ENCODE measurements at places on chromosomes 16 and 17. TPM values are rescaled to one million over a fixed set of nuclear protein-coding genes. Genes with fewer than 3 reads are reported as not detected.

GRCh38 chr17:29591737-29592608 lies 959 bp upstream of the ANKRD13B start:
- DNase-seq: peak; percentile 88

GRCh38 chr17:42107597-42108576 lies 4.6 kb downstream of the DHX58 start:
- peak; percentile 88 for DNase-seq

The PPL gene
- 0.15 TPM for polyA plus RNA-seq

- no peak for DNase-seq
Measured at GRCh38 chr17:13413001-13413400, 188.7 kb downstream of the HS3ST3A1 start.

The GTF3C1 gene
- 19.0 TPM for polyA plus RNA-seq

The PRSS27 gene
- not detected for polyA plus RNA-seq

The SLFN14 gene
- not detected for polyA plus RNA-seq

DNA sequence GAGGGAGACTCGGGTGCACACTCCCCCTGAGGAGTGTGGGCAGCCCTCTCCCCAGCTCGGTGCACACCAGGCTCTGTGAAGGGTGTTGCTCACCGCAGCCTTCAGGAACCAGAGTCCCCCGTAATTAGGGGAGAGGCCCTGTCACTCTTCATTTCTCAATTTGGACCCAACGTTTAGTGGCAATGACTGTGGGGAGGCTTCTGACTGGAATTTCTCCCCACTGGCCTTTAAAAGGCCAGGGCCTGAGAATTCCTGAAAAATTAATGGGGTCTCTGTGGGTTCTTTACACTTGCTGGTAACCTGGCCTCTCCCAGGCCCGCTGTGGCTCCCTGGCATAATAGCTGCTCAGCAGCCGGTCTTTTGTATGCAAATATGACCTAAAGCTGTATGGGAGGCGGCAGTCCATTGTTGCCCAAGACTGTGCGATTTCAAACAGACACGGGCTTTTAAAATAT lies 209.7 kb downstream of the MSI2 start:
- DNase-seq: no peak

- no peak for DNase-seq
Measured at GRCh38 chr17:38672788-38673706, 1.7 kb downstream of the EPOP start.

DNA sequence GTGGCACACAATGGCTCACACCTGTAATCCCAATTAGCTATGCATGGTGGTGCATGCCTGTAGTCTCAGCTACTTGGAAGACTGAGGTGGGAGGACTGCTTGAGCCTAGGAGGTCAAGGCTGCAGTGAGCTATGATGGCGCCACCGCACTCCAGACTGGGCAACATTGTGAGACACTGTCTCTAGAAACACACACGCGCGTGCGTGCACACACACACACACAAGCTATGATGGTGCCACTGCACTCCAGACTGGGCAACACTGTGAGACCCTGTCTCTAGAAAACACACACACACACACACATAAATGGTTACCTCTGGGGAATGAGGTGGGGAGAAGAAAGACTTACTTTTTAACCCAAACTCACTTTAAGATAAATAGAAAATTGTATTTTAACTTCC lies 16.4 kb downstream of the FBXL20 start:
- no peak for DNase-seq

- no peak for DNase-seq
Measured at GRCh38 chr17:33981711-33982601, 273.1 kb upstream of the CCL2 start.

The C1QTNF8 gene
- not detected for polyA plus RNA-seq

DNA sequence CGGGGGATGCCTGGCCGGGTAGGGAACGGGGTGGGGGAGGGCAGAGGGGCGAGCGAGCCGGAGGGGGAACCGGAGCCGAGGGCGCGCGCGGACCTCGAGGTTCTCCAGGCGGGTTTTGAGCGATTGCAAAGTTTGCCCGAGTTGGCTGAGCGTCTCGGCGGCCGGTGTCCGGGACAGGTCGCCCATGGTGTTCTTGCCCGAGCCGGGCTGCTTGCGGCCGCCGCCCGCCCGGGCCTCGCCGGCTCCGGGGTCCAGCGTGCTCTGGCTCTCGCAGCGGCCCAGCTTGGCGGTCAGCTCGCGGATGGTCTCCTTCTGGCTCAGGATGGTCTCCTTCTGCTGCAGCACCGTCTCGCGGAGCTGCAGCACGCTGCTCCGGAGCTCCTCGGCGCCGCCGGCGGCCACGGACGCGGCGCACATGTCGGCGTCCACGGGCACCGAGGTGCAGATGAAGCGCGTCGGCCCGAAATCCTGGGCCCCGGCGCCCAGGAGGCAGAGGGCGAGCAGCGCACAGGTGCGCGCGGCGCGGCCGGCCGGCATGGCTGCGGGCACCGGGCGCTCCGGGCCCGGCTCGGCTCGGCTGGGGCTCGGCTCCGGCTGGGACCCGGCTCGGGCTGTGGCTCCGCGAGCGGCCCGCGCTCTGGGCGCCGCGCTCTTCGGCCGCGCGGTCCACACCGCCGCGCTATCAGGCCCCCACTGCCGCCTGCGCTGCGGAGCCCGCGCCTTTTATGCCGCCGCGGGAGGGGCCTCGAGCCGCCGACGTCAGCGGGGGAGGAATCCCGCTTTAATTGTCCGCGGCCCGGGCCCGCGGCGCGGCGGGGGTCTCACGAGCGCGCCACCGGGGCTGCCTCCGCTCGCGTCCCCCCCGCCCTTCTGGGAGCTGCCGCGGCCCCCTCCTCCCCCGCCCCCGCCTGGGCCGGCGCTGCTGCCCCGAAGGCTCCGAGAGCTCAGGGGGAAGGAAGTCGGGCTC lies at the start of gene NPTX1:
Gene NPTX1 (minus strand): TSS at position 698 of the 967 bp plus-strand sequence. CDS start 161 bp downstream, at position 537.
- DNase-seq: no peak

- no peak for DNase-seq
Measured at GRCh38 chr17:67647482-67647881, 70.3 kb upstream of the NOL11 start.

The PDK2 gene
- polyA plus RNA-seq: 37.2 TPM

DNA sequence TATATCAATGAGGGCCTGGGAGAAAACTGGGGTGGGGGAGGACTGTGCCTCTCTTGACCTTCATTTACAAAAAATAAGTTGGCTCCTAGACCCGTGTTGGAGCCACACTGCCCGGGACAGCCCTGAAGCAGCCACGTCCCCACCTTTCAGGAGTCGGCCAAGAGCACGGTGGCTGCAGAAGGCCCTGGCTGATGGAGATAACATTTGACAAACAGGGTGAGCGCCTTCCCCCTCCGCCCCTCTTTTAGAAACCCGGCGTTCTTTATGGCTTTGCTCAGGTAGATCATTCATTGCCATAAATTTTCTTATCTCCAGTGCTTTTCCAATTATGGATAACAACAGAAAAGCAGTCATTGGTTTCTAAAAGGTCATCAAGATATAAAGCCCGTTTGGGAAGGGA lies 398.1 kb upstream of the TNRC6C start:
- DNase-seq: no peak

- no peak for DNase-seq
Measured at GRCh38 chr17:67364847-67365737, 1.3 kb downstream of the PSMD12 start.

- DNase-seq: no peak
Measured at GRCh38 chr16:89442990-89443726, 47.2 kb downstream of the ANKRD11 start.

- DNase-seq: no peak
Measured at GRCh38 chr17:29240968-29241963, 5.4 kb upstream of the CRYBA1 start.

GRCh38 chr16:65037556-65037955 lies 84.3 kb downstream of the CDH11 start:
- no peak for DNase-seq

GRCh38 chr16:80084614-80085013 lies 456.2 kb upstream of the DYNLRB2 start:
- no peak for DNase-seq

GRCh38 chr17:56675876-56676660 lies 82.6 kb downstream of the NOG start:
- DNase-seq: no peak

The HEATR9 gene
- not detected for polyA plus RNA-seq

DNA sequence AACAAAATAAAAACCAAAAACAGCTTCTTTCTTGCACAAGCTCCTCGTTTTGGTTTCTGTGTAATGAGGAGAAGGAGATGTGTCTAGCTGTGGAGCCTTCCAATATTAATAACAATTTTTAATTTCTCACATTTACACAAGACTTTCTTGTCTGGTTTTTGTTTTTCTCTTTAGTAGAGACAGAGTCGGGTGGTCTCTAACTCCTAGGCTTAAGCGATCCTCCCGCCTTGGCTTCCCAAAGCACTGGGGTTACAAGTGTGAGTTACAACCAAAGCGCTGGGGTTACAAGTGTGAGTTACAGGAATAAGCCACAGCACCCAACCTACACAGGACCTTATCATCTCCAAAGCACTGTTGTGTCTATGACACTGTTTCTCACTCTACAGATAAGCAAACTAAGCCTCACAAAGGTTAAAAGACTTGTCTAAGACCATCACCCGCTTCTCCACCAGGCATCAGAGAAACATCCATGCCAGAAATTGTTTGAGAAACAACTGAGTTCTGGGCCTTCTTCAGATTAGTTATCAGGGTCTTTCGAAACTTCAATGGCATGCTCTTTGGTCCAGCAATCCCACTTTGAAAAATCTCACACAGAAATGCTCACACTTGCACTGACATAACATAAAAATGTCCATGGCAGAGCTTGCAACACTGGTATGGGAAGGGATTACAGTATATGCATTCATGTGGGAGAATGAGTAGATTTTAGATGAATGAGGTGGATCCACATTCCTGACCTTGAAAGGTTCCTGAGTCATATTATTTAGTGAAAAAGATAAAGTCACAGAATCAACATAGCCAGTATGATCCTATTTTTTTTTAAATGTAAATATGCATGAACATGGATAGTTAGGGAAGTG lies 3.9 kb downstream of the ABAT start:
- no peak for DNase-seq

GRCh38 chr16:30010844-30011713 lies at the start of gene DOC2A:
DOC2A (minus strand) TSS chr16:30011027; CDS start chr16:30010222, 805 bp downstream.
- peak; percentile 31 for DNase-seq

DNA sequence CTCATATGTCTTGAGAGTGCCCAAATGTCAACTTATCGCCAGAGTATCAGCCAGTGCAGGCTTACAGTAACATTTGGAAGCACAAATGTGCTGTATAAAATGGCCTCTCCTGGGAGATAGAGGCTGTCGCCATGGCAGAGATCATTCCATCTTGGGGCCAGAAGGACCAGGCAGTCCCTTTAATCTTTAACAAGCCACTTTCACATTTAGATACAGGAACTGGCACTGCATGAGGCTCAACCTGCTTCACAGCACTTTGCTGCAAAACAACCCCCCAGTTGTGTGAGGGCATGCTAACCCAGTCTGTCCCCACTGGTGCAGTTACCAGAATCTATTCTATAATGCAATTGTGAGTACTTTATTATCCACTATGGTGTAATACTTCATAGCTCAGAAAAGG lies 4.7 kb upstream of the RFFL start:
- no peak for DNase-seq

The TMC8 gene
- polyA plus RNA-seq: 94.4 TPM

- DNase-seq: no peak
Measured at GRCh38 chr16:50681021-50681885, at the start of gene SNX20. SNX20 (minus strand) TSS chr16:50681312; CDS start chr16:50677526, 3,786 bp downstream.

DNA sequence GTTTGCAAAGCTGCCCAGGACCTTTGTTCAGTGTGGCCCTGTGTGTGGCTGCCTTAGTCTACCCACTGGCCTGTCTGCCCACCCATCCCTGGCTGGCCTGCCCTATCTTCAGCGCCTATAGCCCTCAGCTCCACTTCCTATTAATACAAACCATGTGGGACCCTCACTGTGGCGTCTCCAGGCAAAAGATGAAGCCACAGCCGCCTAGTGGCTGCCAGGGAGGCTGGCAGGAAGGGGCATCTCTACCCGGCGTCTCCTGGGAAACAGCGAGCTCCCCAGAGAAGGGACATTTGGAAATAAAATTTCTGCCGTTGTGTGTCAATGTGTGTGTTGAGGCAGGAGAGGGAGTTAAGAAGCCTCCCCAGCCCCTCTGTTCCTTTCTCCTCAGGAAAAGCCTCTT lies 31.5 kb downstream of the NEUROD2 start:
- DNase-seq: no peak

GRCh38 chr17:50842506-50843149 lies 7.2 kb downstream of the WFIKKN2 start:
- DNase-seq: no peak

All from naive thymus-derived CD4-positive, alpha-beta T cell (primary cell).